Stimulated activated CD4-positive, alpha-beta T cell treated with anti-CD3 and anti-CD28 coated beads, Interleukin-4, amount 100 ng/mL, for 1 hour (primary cell): ENCODE measurements at places on chromosomes 5 and 9.
A peak's percentile ranks its signal among the peaks of the same experiment; 100 is the strongest.

- no peak for DNase-seq
These were observed 319.1 kb upstream of the PIK3R1 start for GRCh38 chr5:67896311-67896929.

DNA sequence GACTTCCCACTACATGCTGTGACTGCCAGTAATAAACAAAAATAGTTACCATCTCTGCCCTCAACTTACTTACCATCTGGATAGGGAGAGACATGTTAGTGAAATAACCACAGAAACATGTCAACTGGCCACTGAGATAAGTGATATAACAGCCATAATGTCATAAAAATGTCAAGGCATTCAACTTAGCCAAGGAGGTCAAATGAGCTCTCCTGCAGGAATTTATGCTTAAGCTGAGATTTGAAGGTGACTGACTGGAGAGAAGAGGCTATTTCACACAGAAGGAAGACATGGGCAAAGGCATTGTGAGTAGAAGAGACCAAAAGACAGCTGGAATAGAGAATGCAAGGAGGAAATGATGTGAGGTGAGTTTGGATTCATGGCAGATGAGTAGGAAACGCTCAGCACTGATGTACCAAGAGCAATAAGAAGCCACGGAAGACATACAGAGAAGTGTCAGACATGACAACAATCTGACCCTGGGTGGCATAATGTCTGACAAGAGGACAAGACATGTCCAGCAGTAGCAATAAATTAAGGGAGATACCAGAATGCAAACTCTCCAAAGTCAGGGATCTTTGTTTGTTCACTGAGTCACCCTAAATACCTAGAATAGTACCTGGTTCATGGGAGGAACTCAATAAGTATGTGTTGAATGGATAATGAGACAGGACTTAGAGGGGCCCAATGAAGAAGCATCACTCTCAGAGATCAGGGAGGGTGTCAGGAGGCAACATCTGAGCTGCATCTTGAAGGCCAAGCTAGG is 318.8 kb downstream of the ACTL7B start:
- DNase-seq = no peak

- DNase-seq = no peak
These were observed 62.5 kb upstream of the SPOCK1 start for GRCh38 chr5:137561608-137562007.

DNA sequence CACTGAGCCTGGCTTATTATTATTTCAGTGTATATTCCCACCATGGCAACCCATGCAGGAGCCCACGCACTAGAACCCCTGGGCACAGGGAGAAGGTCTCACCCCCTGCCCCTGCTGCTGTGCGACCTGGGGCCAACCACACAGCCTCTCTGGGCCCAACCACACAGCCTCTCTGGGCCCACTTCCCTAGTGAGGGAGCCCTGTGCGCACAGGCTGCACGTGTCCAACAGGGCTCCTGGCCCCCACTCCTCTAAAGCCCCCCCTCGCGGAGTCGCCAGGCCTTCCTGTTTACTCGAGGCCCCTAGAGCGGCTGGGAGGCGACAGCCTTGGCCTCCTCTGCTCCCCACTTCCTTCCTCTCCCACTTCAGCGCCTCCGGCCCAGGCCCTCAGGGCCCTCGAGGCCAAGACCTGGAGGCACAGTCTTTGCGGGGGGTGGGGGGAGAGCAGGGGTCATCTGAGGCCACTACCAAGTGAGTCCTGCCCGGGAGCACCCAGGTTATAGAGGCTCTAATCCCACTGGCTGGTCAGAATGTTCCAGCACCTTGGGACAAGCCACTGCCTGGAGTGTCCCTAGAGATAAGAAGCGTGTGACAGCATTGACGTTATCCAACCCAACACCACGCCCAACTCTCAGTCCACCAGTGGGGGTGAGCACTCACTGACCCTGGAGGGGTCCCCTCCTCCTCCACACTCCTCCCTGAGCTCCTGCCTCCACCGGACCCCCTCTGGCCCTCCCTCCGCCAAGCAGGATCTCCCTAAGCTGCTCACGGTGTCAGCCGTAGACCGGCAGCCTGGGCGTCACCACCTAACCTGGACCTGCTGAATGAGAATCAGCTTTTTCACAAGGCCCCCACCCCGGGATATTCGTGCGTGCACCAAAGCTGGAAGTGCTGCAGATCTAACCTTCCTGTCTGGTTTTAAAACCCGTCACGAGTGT is 7.9 kb upstream of the ENG start:
- peak; percentile 24 for DNase-seq

DNA sequence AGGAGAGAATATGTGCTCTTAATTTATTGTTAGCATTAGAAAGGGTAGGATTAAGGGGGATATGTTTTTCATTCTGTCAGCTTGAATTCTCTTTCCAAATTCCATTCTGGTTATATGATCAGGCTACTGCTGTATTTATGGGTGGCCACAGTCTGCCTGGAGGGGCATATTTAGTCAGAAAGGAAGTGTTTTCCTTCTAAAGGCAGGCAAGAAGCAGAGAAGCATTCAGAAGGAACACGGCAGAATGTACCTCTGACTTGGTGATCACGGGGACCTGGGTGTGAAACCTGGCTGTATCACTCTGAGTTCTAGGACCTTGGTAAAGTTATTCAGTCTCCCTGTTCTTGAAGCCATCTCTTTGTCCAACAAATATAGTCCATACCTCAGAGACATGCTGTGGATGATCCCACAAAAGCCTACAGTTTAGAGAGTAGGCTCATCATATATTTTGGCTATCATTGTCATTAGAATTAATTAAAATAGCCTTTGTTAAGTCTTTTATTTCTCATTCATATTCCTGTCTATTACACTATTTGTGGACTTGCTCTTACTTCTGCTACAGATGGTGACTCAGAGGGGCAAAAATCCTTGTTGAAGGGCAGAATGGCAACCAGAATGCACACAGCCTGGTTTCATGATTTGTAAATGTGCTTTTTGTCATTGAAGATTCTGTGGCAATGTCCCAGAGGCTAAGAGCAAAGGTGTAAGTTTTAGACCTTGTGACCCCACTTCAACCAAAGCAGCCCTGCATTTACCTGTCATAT is 2.7 kb downstream of the TNC start:
- DNase-seq = no peak

- DNase-seq = no peak
These were observed 155.8 kb upstream of the ZNF608 start for GRCh38 chr5:124902097-124902821.

- no peak for DNase-seq
These were observed 129.1 kb upstream of the PIK3R1 start for GRCh38 chr5:68086439-68086838.

- DNase-seq = no peak
These were observed 61.9 kb upstream of the MEGF10 start for GRCh38 chr5:127228540-127229184.

- no peak for DNase-seq
These were observed 8.5 kb downstream of the HK3 start for GRCh38 chr5:176890455-176891330.

- no peak for DNase-seq
These were observed 128.7 kb upstream of the BOD1 start for GRCh38 chr5:173745123-173745522.

- peak; percentile 92 for DNase-seq
These were observed at the start of gene UIMC1 for GRCh38 chr5:177006265-177006972. UIMC1 (minus strand) TSS chr5:177006779; CDS start chr5:176982615, 24,164 bp downstream.
